NK-92 treated with Interleukin-12 subunit alpha and Interleukin-12 subunit beta, amount 100 ng/mL, for 24 hours (cell line): ENCODE measurements at places on chromosomes 3 and 15.

DNA sequence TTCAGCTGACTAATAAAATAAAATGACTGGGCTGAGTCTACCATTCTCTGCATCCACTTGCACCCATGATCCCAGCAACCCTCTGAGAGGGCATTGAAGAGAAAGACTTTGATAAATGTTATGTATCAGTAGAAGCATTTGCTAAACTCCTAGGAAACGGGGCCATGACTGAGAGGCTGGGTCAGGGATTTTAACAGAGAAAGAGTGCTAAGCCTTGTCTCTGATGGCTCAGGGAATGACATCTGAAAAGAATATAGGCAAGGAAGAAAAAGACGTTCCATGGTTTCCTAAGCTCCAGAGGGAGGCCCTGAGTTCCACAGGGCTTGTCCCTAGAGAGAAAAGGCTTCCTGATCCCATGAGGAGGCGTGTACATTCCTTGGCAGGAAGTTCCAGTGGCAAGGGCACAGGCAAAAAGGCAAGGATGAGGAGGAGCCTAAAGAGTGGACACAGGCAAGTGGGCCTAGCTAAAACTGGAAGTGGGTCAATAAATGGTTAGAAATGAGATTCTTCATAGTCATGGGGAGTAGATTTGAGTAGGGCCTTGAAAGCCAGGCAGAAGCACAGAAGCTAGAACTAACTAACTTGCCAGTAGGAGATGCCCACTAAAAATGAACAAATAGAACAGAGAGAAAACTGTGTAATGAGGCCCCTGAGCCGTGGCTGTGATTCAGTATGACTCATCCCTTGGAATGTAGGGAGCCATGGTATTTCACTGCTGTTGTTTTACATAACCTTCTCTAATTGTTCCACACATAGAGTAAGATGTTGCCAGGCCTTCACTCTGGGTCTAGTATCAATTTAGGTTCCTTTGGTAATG, 44.9 kb upstream of the MANF start:
- DNase-seq: no peak

DNA sequence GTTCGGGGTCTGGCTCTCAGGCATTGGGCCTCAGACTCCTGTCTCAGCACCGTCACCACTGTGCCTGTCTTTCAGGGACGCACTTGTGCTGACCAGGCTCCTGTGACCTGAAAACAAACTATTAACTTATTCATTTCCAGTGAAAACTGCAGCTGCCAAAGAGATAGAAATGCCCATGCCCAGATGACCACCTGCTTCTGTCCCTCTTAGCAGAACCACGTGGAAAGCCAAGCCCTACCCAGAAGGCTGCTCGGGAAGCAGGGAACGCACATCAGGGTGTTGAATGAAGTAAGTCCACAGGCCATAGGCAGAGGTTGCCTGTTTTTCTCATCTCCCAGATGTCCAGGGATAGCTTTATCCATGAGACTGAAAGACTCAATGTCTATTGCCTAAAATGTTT, 219.3 kb downstream of the EBLN2 start:
- DNase-seq: no peak

DNA sequence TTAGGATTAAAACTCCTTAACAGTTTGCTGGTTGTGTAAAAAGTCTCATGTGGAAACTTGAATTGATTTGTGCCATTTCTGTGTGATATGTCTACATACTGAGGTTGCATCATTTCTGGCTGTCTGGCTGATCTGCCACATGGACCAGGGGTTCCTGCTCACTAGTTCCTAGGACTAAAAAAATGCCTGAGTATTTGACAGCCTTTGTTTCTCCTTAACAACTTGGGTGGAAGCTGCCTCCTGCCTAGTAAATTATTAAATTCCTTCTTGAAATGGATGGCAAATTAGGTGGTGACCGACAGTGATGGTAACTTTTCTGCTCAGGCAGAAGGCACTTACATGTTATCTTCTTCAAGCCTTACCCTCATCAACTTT, 226.9 kb upstream of the MRPL3 start:
- DNase-seq: no peak

GRCh38 chr3:149572796-149573414, 84.9 kb downstream of the WWTR1 start:
- DNase-seq: no peak

GRCh38 chr15:41945221-41945620, 27.1 kb downstream of the EHD4 start:
- no peak for DNase-seq

- DNase-seq: no peak
Observed at GRCh38 chr3:73036694-73037591, 24.5 kb upstream of the EBLN2 start.

GRCh38 chr3:130539005-130539404, 22.0 kb downstream of the COL6A6 start:
- no peak for DNase-seq

- DNase-seq: no peak
Observed at GRCh38 chr15:32852771-32853170, 135.0 kb downstream of the GREM1 start.

- no peak for DNase-seq
Observed at GRCh38 chr3:9915254-9916141, 1.4 kb upstream of the IL17RC start.

GRCh38 chr15:37220949-37221670, 120.8 kb upstream of the MEIS2 start:
- DNase-seq: no peak

DNA sequence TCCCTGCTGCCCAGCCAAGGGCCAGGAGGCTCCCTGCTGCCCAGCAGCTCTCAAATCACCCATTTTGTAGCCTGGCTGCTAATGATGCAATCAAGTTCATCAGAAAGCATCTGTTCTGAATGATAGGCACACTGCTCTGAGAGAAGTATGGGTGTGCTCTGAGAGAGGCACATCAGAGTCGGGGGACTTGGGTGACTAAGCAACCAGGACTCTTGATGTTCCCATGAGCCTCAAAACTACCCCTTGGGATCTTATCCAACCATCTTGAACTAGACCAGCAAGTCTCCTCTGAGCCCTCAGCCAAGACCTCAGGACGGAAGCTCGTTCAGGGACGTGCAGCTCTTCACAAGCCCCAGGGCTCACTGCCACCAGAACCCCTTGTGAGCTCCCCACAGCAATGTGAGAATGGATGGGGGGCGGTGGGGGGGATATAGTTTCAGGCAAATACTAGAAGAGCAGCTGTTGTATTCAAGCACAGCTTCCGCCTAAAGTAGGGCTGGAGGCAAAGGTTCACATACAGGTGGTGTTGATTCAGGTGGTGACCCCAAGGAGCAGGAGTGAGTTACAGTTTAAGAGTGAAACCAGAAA, 52.2 kb upstream of the HES1 start:
- DNase-seq: no peak

GRCh38 chr15:65042776-65043327, 2.3 kb upstream of the SLC51B start:
- no peak for DNase-seq

- no peak for DNase-seq
Observed at GRCh38 chr15:67691450-67691849, 133.9 kb upstream of the SKOR1 start.

DNA sequence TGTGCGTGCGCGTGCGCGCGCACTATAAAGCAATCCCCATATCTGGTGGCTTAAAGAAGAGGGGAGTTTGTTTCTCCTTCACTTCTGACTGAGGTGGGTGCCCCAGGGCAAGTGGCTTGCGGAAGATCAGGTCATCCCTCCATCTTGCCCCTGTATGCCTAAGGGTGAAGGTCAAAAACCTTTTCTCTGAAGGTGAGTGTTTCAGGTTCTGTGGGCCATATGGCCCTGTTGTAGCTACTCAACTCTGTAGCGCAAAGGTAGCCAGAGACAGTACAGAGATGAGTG, 5.5 kb downstream of the ABTB1 start:
- no peak for DNase-seq

- no peak for DNase-seq
Observed at GRCh38 chr3:83131236-83131635, 1369.8 kb upstream of the GBE1 start.

- no peak for DNase-seq
Observed at GRCh38 chr3:45318689-45319088, 69.7 kb upstream of the LARS2 start.

DNA sequence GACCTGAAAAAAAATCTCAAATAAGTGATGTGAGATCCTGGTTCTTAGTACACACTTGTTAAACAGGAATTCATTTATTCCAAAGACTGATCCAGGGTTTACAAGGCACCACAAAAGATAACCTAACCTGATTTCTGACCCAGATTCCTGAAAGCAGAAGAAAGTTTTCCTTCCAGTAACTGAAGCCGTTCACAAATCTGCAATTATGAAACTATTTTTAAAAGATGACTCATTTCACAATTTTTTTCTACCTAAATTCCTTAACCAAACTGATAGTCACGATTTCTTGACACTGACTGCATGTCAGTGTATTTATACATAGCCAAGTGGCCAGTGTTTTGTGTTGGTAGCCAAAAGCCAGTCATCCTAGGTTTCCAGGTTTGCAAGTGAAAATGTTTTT, 17.1 kb downstream of the SLC9A9 start:
- no peak for DNase-seq

DNA sequence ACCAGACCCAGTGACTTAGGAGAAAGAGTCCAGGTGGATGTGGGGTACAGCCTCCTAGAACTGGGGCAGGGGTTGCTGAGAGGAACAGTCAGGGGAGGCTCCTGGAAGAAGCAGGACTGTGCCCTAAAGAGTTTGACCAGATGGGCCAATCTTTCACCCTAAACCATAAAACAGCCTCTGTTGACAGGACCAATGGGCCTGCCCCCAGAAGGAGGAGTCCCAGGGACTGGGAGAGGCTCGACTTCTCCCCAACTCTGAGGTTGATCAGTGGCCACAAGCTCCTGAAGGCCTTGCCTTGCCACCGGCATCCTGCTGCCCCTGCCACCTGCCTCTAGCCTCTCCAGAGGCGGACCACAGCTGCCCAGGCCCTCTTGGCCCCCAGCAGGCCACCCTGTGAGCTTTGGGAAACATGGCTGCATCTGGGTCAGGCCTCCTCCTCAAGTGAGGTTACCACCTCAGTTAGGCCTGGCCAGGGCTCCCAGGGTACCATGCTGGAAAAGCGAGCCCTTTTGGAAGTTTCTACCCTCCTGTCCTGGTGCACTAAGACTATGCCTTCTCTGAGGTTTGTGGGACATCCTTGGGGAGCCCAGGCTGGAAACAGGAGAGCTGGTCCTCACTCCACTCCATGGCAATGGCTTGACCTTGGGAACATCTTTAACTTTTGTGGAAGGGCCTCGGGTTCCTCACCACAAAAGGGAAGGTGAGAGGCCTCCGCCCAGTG, 2.8 kb downstream of the VIPR1 start:
- no peak for DNase-seq

DNA sequence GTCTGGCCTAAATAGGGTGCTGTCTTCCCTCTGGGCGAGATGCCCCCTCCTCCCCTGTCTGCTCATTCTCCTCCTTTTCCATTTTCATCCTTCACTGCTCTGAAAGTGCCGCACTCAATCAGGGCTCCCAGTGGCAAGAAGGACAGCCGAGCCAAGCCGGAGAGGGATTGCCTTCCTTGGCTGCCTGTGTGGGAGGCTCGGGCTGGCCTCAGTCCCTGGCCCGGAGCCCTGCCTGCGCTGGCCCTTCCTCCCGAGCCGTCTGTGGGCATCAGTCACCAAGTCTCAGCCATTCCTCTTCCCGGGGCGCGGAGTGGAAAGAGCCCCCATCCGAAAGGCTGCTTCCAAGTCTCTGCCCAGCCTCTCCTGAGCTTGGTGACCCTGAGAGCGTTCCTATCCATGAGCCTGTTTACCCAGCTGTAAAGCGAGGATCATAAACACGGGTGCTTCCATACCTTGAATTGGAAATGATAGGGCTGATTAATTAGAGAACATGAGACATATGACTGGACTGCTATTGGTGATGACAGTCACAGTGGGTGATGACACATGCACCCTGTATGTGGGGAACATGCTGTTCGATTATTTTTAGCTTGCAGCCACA, 59.1 kb upstream of the TLE3 start:
- peak; percentile 21 for DNase-seq
